ENCODE measurements at places on chromosomes 6 and 20.
A peak's percentile ranks its signal among the peaks of the same experiment; 100 is the strongest.

GRCh38 chr6:1498491-1499113, 109.2 kb downstream of the FOXF2 start:
- DNase-seq: no peak

DNA sequence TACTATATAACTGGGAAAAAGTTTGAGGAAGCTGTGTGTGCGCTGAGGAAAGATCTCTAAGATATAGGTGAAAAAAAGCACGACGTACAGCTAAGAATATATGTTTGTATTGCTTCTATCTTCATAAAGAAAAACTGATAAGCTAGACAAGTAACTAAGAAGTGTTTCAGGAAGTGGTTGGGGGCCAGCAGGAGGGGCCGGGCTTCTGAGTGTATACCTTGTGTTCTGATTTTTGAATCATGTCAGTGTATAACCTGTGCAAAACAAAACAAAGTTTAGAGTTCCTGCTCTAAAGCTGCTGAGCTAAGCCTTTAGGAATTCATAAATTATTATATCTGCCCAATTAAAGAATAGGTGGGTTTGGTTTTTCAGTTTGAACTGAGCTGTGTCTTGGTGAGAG, 7.9 kb upstream of the OSER1 start:
- no peak for DNase-seq

- DNase-seq: peak; percentile 62
Measured at GRCh38 chr6:106084106-106084988, 1.8 kb upstream of the PRDM1 start.

DNA sequence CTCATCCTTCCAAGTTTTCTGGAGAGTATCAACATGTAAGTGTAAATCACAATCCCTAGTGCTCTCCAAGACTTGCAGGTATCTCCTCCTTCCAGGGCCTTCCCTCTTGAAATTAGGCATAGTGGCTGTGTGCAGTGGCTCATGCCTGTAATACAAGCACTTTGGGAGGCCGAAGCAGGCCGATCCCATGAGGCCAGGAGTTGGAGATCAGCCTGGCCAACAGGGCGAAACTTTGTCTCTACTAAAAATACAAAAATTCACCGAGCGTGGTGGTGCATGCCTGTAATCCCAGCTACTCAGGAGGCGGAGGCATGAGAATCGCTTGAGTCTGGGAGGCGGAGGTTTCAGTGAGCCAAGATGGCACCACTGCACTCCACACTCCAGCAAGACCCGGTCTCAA, 9.4 kb upstream of the ANGPT4 start:
- no peak for DNase-seq

- peak; percentile 42 for DNase-seq
Measured at GRCh38 chr6:16723826-16724225, 37.4 kb downstream of the ATXN1 start.

GRCh38 chr6:157047951-157048350, 270.8 kb downstream of the ARID1B start:
- no peak for DNase-seq

GRCh38 chr6:56363796-56364430, 116.5 kb upstream of the COL21A1 start:
- DNase-seq: no peak
